8988T (cell line): ENCODE measurements at places on chromosomes 12 and 14.
A peak's percentile ranks its signal among the peaks of the same experiment; 100 is the strongest.

DNA sequence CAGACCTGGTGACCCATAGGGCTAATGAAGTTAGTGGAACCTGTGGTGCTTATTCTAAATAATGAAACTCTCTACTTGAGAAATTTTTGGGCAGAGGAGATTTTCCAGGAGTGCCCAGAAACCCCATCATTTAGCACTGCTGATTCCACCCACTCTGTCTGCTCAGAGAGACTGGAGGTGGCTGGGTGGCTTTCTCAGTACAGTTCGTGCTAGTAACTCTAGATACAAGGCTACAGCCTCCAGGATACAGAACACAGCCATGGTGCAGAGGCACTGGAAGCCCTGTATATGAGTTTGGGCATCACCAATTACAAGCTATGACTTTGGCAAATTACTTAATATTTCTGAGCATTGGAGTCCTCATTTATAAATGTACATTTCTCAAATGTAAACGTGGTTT is 32.4 kb downstream of the CCDC177 start:
- DNase-seq: no peak

DNA sequence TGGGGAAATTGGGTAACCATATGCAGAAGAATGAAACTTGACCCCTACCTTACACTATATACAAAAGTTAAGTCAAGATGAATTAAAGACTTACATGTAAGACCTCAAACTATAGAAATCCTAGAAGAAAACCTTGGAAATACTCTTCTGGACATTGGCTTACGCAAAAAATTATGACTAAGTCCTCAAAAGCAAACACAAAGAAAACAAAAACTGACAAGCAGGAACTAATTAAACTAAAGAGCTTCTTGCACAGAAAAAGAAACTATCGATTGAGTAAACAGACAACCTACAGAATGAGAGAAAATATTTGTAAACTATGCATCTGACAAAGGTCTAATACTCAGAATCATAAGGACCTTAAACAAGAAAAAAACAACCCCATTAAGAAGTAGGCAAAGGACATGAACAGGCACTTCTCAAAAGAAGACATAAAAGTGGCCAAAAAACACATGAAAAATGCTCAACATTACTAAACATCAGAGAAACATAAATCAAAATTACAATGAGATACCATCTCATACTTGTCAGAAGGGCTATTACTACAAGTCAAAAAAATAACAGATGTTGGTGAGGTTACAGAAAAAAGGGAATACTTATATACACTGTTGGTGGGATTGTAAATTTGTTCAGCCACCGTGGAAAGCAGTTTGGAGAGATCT is 37.0 kb upstream of the CFAP54 start:
- DNase-seq: no peak

DNA sequence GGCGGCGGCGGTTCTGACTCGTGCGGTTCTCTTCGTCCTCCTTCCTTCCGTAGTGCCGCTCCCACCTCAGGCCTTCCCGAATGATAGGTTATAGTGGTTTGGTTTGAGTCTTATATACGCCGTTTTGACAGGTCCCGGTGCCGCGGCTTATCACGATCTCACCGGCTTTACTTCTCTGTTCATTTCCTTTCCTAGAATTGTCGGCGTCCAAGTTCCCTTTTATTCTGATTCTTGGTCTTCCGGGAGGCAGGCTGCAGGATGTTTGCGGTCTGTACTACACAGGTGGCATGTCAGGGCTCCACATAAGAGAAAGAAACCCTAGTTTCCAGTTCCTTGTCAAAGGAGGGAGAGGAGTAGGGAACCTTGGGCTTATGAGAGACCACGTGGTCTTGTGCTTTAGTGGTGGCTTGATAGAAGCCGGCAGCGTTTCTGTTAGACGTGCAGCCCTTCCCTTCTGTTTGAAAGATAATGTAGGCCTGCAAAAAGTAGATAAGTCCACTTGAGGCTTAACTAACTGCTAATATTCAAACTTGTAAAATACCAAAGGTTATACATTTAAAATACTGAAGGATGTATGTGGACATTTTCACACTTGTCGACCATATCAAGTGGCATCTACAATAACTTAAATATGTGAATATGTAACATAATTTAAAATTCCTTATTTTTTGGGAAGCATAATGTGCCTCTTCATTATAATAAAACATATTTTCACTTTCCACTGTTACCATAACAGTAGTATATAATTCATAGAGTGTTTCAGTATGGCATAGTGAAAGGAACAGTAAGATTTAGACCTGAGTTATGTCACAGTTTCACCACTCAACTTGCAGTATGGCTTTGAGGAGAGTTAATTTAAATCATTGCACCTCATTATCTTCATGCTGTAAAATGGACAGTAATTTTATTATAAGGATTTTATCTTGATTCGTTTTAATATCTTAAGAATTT is 804 bp downstream of the USP15 start:
- DNase-seq: no peak

GRCh38 chr14:25042362-25043299 is 7.3 kb downstream of the STXBP6 start:
- DNase-seq: peak; percentile 35

- DNase-seq: no peak
Measured at GRCh38 chr14:102588821-102589220, 3.6 kb upstream of the RCOR1 start.

GRCh38 chr14:50524060-50524459 is 8.3 kb downstream of the MAP4K5 start:
- no peak for DNase-seq

DNA sequence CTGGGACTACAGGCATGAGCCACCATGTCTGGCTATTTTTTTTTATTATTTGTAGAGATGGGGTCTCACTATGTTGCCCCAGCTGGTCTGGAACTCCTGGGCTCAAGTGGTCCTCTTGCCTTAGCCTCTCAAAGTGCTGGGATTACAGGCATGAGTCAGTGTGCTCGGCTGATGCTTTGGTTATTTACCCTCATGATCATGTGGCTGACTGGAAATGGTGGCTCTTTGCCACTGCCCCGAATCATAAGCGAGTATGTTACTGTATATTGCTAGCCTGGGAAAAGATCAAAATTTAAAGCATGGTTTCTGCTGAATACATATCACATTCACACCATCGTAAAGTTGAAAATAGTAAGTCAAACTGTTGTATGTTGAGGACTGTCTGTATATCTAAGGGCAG is 101.1 kb downstream of the RGS6 start:
- no peak for DNase-seq

DNA sequence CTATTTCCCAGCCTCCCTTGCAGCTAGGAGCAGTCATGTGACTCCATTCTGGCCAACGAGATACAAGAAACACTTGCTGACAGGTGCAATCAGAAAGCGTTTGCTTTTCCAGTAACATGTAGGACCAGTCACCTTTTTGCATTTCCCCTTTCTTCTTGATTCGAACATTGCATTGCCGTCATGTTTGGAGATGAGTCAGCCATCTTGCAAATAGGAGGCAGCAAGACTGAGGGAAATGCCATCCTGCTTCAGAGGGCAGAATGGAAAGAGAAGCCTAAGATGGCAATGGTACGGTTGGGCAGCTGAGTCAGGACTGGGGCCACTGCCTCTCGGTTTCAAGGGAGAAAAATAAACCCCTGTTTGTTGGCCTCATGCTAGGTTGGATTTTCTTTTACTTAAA is 34.5 kb upstream of the GPR132 start:
- DNase-seq: no peak

DNA sequence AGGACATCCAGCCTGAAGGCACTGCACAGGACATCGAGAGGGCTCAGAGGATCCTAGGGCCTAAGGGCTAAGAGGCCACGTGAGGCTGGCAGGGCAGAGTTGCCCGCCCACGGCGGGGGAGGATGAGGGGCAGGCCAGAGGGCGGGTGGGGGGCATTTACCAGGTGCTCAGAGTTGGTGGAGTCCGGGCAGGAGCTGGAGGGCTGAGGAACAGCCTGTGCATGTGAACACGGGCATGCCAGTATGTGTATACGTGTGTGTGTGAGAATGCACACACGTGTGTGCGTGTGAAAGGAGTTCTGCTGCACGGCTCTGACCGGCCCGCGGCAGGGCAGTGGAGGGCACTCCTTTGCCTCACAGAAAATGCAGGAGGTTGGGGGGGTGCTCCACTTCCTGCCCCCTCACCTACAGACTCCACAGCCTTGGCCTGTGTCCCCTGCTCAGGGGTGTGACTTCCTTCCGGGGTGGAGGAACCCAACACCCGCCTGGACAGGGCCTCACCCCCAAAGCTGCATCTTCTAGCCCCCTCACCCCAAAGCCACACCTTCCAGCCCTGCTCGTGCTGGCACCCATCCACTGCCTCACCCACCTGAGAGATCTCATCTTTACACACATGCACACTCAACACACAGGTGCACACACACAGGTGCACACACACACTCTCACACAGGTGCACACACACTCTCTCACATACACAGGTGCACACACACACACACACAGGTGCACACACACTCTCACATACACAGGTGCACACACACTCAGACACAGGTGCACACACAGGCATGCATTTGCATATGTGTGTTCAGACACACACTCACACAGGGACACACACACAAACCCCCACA is 11.8 kb upstream of the GPR132 start:
- no peak for DNase-seq

GRCh38 chr12:20368651-20369304 is 441 bp downstream of the PDE3A start:
- no peak for DNase-seq

GRCh38 chr12:41424651-41425050 is 236.5 kb downstream of the PDZRN4 start:
- DNase-seq: no peak

GRCh38 chr14:77212943-77213678 is 31.5 kb downstream of the TMEM63C start:
- DNase-seq: peak; percentile 80

GRCh38 chr14:89504602-89505313 is 87.7 kb upstream of the FOXN3 start:
- no peak for DNase-seq

GRCh38 chr12:130768120-130768519 is 52.0 kb upstream of the RIMBP2 start:
- no peak for DNase-seq

DNA sequence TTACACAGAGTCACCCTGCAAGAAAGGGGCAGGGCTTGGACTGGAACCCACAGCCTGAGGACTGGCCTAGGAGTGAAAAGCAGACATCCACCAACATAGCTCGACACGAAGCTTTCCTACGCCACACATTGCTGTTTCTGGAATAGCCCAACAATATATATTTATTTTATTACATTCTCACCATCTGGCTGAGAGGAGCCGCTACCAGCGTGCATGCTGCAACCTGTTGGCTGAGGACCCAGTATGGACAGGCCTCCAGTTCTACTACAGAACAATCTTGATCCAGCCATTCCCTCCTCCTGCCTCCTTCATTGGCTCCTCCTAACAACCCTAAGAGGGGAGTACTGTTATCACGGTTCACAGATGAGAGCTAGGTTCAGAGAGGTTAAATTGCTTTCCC is 35.6 kb upstream of the TBX5 start:
- DNase-seq: no peak

DNA sequence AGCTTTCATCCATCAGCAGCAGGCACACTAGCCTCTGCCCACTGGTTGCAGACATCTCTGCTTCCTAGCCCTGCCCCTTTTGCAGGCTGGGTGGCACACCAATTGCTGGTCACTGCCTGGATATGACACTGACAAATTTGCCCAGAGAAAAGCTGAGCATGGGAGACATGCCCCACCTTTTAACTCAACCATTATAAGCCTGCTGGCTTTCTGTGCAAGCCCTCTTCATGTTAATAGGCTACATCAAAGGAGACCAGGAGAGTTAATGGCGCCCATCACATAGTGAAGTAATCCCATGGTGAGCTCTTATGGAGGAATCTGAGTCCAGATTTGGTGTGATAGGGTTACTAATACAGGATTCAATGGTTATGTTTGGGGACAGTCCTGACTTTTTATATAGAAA is 139.2 kb downstream of the KICS2 start:
- DNase-seq: no peak

DNA sequence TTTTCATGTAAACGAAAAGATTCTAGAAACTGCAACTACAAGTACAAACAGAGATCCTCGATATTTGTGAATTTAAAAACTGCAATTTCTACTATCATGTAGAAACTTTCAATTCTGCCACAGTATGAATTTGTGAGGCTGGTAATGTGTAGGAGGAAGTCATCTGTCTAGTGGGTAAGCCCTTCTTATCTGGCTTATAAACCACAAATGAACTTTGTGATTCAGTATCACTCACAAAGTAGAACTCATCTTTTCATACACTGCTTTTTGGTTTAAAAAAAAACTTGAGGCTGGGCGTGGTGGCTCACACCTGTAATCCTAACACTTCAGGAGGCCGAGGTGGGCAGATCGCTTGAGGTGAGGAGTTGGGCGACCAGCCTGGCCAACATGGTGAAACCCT is 20.7 kb downstream of the GTF2A1 start:
- no peak for DNase-seq

- DNase-seq: no peak
Measured at GRCh38 chr12:12901158-12901791, 9.9 kb downstream of the GPRC5A start.

DNA sequence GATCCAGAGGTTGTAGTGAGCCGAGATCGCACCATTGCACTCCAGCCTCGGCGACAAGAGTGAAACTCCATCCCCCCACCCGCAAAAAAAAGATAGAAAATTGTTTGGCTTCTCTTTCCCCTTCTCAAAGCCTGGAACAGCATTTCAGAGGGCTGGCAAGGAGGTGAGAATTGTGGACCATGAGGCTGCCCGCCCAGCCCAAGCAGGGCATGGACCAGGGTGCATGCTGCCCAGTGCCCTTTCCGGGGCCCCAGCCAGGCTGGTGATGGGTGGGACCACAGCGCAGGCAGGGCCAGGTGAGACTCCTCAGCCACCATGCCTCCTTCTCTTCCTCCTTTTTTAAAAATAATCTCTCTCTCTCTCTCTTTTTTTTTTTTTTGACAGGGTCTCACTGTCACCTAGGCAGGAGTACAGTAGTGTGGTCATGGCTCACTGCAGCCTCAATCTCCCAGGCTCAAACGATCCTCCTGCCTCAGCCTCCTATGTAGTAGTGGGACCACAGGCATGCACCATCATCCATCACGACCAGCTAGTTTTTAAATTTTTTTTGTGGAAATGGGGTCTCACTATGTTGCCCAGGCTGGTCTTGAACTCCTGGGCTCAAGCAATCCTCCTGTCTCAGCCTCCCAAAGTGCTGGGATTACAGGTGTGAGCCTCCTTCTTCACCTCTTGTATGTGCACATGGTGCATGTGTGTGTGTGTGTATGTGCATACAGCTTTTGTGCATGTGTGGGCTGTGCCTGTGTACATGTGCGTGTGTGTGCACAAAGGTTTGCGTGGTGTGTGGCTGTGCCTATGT is 22.2 kb downstream of the SYNDIG1L start:
- DNase-seq: no peak
